Stimulated activated CD4-positive, alpha-beta T cell treated with anti-CD3 and anti-CD28 coated beads, Interleukin-15, amount 100 ng/mL, for 1 hour (primary cell): ENCODE measurements at places on chromosomes 7 and 10.
A peak's percentile ranks its signal among the peaks of the same experiment; 100 is the strongest.

DNA sequence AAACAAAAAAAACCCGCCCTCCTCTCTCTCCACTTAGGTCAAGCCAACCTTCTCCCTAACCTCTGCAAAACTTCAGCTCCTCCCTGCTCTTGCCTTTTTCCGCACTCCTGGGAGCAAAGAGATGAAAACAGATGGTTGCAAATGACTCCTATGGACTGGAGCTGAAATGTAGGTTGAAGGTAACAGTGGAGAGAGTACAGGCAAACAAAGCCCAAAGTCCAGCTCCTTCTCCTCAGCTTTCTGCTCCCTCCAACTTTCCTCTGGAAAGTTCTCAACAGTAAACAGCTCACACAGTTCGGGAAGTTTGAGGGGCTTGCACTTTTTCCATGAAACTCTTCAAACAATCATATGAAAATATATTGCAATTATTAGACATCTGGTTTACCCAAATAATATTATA, 90.3 kb downstream of the SLC37A3 start:
- DNase-seq = no peak

DNA sequence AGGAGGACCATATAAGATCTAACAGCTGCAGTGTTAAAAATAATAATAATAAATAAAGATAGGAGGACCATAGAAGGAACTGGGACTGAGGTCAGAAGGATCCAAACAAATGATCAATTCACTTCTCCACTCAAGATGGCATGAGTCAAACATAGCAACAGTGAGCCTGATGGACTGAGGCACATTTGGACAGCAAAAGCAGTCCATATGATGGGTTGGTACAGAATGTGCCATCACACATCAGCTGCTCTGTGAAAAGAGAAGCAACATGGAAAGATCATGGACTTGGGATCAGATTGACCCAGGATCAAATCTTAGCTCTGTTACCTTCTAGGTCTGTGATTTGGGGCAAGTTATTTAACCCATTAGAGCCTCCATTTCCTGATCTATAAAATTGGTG, 188.9 kb upstream of the KMT2E start:
- no peak for DNase-seq

GRCh38 chr7:44461387-44461786, 29.1 kb downstream of the NUDCD3 start:
- no peak for DNase-seq

- no peak for DNase-seq
Observed at GRCh38 chr7:39540320-39540719, 25.9 kb upstream of the YAE1 start.

GRCh38 chr10:25113191-25114035, 61.4 kb upstream of the GPR158 start:
- no peak for DNase-seq

DNA sequence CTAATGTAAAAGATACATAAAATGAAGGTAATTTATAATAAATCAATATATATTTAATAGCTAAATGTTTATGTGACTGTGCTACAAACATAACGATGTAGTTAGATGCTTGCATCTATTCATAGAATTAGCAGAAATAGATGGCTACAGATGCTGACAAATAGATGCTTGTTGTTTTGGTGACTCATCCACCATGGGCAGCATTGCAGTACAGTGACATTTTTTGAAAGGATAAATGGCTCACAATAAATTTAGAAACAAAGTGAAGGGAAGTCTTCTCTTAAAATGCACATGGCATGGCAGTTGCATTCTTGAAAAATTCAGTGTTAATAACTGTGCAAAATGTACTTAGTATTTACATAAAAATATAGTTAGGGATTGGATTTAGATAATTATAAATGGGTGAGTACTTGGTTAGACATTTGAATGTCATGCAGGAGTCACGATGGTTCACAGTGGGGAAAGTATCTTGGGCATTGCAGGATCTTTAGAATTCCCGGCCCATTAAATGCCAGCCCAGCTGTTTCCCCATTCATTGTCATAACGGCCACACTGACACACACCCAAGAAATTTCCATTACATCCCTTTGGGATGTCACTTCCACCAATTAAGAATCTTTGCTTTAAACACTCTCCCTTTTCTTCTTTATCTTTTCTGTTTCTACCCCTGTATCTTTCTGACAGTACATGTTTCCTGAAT, 564.1 kb downstream of the ATRNL1 start:
- DNase-seq = no peak

GRCh38 chr10:87505366-87506111, 846 bp downstream of the MINPP1 start:
- DNase-seq = peak; percentile 12

DNA sequence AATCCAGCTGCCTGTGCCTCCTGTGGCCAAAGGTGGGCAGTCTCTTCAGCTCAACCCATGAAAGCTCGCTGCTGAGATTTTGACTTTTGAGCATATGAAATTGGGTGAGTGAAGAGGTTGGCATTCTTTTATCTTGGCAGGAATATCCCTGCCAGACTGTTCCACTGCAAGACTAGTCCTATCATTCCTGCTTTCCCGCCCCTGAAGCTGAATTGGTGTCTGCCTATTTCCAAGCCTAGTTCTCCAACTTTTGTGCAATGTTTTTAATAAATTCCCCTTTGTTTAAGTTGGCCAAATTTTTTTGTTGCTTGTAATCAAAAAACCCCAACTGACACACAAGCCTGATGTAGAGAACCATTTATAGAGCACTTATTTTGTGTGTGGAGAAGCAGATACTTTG, 34.8 kb upstream of the BICC1 start:
- DNase-seq = no peak

GRCh38 chr10:113108194-113108835, 158.3 kb downstream of the TCF7L2 start:
- DNase-seq = no peak

DNA sequence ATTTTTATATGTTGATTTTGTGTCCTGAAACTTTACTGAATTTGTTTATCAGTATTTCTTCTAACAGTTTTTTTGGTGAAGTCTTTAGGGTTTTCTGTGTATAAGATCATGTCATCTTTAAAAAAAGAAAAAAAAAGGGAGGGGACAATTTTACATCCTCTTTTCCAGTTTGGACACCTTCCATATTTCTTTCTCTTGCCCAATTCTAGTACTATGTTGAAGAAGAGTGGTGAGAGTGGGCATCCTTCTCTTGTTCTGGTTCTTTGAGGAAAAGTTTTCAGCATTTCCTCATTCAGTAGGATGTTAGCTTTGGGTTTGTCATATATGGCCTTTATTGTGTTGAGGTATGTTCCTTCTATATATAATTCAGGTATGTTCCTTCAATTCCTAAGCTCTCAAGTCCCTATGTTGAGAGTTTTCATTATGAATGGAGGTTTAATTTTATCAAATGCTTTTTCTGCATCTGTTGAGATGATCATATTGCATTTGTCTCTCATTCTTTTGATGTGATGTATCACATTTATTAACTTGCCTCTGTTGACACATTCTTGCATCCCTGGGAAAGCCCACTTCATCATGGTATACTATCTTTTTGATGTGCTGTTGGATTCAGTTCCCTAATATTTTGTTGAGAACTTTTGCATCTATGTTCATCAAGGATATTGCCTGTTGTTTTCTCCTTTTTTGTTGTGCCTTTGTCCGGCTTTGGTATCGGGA, 12.1 kb downstream of the TAS2R40 start:
- no peak for DNase-seq

DNA sequence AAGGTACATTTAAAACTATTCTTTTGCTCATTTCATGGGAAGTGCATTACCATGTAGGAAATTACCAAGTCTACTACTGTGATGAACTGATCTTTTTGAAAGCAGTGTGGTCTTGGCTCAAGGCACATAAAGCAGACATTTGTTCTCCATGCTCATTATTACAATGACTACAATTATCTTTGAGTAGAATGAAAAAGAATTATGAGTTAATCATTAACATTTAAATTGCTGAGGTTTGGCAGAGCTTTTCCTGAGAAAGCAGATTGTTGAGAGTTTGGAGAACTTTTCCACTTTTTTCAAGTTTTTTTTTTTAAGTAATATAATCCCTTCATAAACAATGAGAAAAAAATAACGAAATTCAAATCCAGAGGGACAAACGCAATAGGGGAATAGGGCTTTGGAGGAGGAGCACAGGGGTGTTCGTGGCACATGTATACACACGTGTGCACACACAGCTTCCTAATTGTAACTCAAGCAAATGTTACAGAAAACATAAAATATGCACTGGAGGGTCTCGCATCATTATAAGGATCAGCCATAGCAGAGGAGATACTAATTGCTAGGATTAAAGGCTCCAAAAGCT, 8.9 kb upstream of the CUBN start:
- DNase-seq = no peak

GRCh38 chr10:11448545-11449244, 162.8 kb downstream of the USP6NL start:
- DNase-seq = no peak

GRCh38 chr10:72414642-72415041, 59.9 kb upstream of the DNAJB12 start:
- no peak for DNase-seq

GRCh38 chr10:75238182-75239095, 2.7 kb upstream of the COMTD1 start:
- no peak for DNase-seq

GRCh38 chr7:29527505-29528108, 36.0 kb upstream of the PRR15 start:
- DNase-seq = no peak

- no peak for DNase-seq
Observed at GRCh38 chr10:77185696-77186095, 451.9 kb downstream of the KCNMA1 start.
